ENCODE measurements at places on chromosomes 13 and 19. TPM values are rescaled to one million over a fixed set of nuclear protein-coding genes. Genes with fewer than 3 reads are reported as not detected.

- no peak overlapping the region for H3K27ac ChIP-seq
- H3K36me3 ChIP-seq = peaks cover 2% of the 10 kb centered on the region
- H3K4me3 ChIP-seq = no peak overlapping the region
- H3K4me1 ChIP-seq = peaks cover 2% of the 10 kb centered on the region
- DNase-seq = no peak
- peaks cover 4% of the 10 kb centered on the region for H3K27me3 ChIP-seq
Measured at GRCh38 chr13:27044837-27045570, 126.6 kb downstream of the USP12 start.

DNA sequence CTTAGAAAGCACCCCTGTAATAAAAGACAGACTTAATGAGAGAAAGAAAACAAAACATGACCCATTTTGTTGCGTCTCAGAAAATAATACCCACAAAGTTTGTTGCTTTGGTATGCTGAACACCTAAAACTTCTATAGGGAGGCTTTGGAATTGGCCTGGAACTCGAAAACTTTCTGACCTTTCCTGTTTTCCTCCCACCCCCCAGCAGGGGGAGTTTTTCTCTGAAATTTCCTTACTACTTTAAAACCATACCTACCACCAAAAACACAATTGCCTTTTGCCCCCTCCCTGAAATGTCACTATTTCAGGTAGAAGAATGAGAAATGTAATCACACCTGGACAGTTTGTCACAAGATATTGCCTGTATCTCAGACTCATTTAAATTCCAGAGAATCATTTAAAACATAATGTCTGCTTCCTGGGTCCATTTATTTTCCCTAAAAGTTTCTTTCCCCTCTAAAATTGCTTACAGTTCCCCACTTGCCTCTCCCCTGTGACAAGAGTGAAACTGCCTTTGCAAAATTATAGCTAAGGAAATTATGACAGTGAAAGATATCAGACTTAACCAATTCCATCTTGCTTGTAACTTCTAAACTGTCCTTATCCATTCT lies 2700.2 kb downstream of the PCDH9 start:
- no peaks in the 10 kb centered on the region for H3K27me3 ChIP-seq
- peak; percentile 7 for DNase-seq
- no peak overlapping the region for H3K27ac ChIP-seq
- H3K36me3 ChIP-seq = no peaks in the 10 kb centered on the region

GRCh38 chr13:45529758-45530157 lies 65.0 kb downstream of the COG3 start:
- DNase-seq = no peak
- H3K4me1 ChIP-seq = no peaks in the 10 kb centered on the region
- no peak overlapping the region for H3K27ac ChIP-seq

- peak; percentile 38 for DNase-seq
- no peaks in the 10 kb centered on the region for H3K36me3 ChIP-seq
- peak overlapping the region; percentile 63 for H3K27ac ChIP-seq
Measured at GRCh38 chr13:114226088-114226487, 8.6 kb upstream of the CDC16 start.

GRCh38 chr13:18995259-18995873 lies 186.3 kb downstream of the TUBA3C start:
- no peak overlapping the region for H3K4me3 ChIP-seq
- no peaks in the 10 kb centered on the region for H3K36me3 ChIP-seq
- no peaks in the 10 kb centered on the region for H3K27me3 ChIP-seq

- H3K36me3 ChIP-seq = peaks cover 24% of the 10 kb centered on the region
- H3K27ac ChIP-seq = no peak overlapping the region
- H3K27me3 ChIP-seq = no peaks in the 10 kb centered on the region
Measured at GRCh38 chr13:45332831-45333219, 8.2 kb downstream of the TPT1 start.

DNA sequence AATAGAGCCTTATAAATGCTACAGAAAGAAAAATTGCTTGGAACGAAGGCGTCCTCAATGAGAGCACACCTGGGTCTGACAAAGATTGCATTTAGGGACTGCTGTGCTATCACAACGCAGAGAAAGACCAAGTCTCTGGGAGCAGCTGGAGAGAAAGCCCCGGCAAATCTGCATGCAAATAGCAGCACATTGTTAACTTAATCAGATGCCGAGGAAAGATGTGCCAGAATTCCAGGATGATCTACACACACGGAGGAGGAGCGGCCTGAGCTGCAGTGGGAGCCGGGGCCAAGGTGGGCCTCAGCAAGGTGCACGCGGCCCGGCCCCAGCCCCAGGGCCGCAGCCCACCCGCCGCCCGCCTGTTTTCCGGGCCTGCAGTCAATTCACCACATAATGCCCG lies 1.4 kb downstream of the ZNF536 start:
- H3K4me3 ChIP-seq = no peak overlapping the region
- H3K27ac ChIP-seq = no peak overlapping the region
- H3K4me1 ChIP-seq = peaks cover 4% of the 10 kb centered on the region
- peaks cover 21% of the 10 kb centered on the region for H3K27me3 ChIP-seq

DNA sequence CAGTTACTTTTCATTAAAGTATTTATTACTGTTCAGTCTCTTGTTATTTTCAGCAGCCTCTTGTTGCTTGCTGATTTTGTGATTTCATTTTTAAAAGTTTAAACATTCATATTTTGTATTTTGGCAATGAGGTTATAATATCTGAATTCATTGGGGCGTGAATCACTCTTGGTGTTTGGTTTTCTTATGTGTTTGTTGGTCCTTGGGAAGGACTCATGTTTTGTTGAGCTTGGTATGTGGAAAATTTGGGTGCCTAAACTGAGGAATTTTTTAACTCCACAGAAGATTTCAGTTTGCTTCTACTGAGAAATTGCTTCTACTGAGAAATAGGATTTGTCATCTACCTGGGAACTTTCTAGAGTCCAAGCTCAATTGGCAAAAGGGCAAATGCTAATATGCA lies 38.2 kb downstream of the PDS5B start:
- H3K36me3 ChIP-seq = peaks cover 22% of the 10 kb centered on the region
- H3K4me1 ChIP-seq = peaks cover 43% of the 10 kb centered on the region
- no peaks in the 10 kb centered on the region for H3K27me3 ChIP-seq
- H3K27ac ChIP-seq = no peak overlapping the region

DNA sequence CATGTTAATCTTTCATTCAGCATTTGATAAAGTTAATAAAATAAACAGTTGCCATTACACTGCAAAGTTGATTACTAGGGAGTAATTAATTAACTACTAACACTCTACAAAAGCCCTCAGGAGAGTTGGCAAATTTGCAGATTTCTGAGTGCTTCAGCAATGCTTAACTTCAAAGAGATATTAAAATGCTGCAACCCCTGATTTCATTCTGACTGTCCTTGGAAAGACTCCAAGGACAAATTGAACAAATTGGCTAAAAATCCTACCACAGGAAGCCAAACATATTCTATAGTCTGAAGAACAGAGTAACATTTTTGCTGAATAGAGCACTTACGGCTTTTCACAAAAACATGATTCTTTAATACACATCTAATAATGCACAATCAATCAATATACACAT lies 1543.0 kb downstream of the SLITRK5 start:
- H3K36me3 ChIP-seq = no peaks in the 10 kb centered on the region
- H3K27me3 ChIP-seq = no peaks in the 10 kb centered on the region
- no peak for DNase-seq
- no peaks in the 10 kb centered on the region for H3K4me1 ChIP-seq

GRCh38 chr19:53785196-53785889 lies 38.8 kb downstream of the NLRP12 start:
- peaks cover 4% of the 10 kb centered on the region for H3K4me1 ChIP-seq
- H3K27ac ChIP-seq = no peak overlapping the region
- H3K36me3 ChIP-seq = no peaks in the 10 kb centered on the region
- peaks cover 15% of the 10 kb centered on the region for H3K27me3 ChIP-seq
- H3K4me3 ChIP-seq = no peak overlapping the region
- DNase-seq = no peak

The GARIN5A gene
- 0.57 TPM for total RNA-seq

The OSCAR gene
- total RNA-seq = 0.36 TPM

The LILRA1 gene
- total RNA-seq = not detected

All from activated naive CD4-positive, alpha-beta T cell treated with anti-CD3 and anti-CD28 coated beads for 36 hours (primary cell).